ENCODE measurements at places on chromosomes 11 and 22. TPM values are rescaled to one million over a fixed set of nuclear protein-coding genes. Genes with fewer than 3 reads are reported as not detected.

DNA sequence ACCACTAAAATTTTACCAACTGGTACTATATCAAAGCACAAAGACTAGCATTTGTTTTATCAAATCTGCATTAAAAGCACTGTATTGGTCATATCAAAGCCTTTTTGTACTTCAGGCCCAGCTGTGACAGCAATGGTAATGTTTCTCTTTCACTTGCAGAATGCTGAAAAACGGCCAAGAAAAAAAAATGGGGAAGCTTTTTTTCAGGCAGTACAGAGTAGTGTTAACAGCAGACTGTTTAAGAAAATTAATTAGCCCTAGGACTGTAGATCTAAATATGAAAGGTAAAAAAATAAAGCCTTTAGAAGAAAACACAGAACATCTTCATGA, 33.3 kb downstream of the DENND5A start:
- H3K4me1 ChIP-seq = peaks cover 12% of the 10 kb centered on the region
- H3K27me3 ChIP-seq = no peaks in the 10 kb centered on the region
- peak overlapping the region; percentile 78 for H3K27ac ChIP-seq
- no peak overlapping the region for H3K4me3 ChIP-seq
- DNase-seq = no peak

GRCh38 chr11:73182824-73183321, 35.2 kb upstream of the P2RY2 start:
- H3K36me3 ChIP-seq = no peaks in the 10 kb centered on the region
- H3K4me3 ChIP-seq = no peak overlapping the region
- H3K27me3 ChIP-seq = no peaks in the 10 kb centered on the region
- peaks cover 32% of the 10 kb centered on the region for H3K4me1 ChIP-seq
- H3K27ac ChIP-seq = no peak overlapping the region
- DNase-seq = no peak

GRCh38 chr11:763549-764321, 13.6 kb downstream of the GATD1 start:
- no peak overlapping the region for H3K27ac ChIP-seq
- no peaks in the 10 kb centered on the region for H3K27me3 ChIP-seq
- H3K36me3 ChIP-seq = peaks cover 72% of the 10 kb centered on the region
- DNase-seq = peak; percentile 76
- H3K4me3 ChIP-seq = no peak overlapping the region

Gene KREMEN1
- 29.0 TPM for total RNA-seq

Gene CCDC86
- total RNA-seq = 16.3 TPM

Gene MS4A4E
- 2.3 TPM for total RNA-seq

DNA sequence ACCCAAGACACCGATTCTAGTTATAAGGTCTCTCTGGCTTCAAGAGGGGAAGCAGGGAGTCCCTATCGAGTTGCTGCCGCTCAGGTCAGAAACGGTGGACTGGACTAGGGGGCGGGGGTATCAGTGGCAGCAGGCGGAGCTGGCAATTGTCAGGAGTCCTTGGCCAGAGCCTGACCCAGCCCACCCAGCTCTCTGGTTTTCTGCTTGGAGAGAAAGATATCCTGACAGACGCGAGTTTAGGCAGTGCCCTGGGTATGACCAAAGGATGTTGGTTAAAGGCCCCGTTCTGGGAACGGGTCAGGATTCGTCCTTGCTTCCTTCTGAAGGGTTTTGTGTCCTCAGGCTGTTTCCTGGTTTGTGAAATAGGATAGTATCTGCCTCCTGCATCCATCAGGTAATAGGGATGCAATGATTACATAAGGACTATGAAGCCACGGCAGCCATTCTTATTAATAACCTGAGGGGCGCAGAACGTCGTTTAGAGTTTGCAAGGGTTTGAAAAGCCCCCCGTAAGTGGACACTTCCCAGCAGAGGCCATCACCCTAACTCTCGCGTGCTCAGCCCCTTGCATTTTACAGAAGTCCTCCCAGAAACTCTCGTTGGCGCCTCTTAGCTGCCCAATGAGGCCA, 700 bp upstream of the DEPDC5 start:
- H3K27ac ChIP-seq = peak overlapping the region; percentile 97
- peak overlapping the region; percentile 81 for H3K4me3 ChIP-seq
- no peaks in the 10 kb centered on the region for H3K27me3 ChIP-seq
- peak; percentile 89 for DNase-seq
- no peaks in the 10 kb centered on the region for H3K36me3 ChIP-seq

GRCh38 chr11:124109377-124109776, 5.9 kb upstream of the VWA5A start:
- no peak overlapping the region for H3K27ac ChIP-seq
- H3K4me1 ChIP-seq = no peaks in the 10 kb centered on the region
- H3K27me3 ChIP-seq = no peaks in the 10 kb centered on the region
- no peak overlapping the region for H3K4me3 ChIP-seq

Gene CLDN25
- total RNA-seq = not detected

Gene TIMM10B
- 71.3 TPM for total RNA-seq

DNA sequence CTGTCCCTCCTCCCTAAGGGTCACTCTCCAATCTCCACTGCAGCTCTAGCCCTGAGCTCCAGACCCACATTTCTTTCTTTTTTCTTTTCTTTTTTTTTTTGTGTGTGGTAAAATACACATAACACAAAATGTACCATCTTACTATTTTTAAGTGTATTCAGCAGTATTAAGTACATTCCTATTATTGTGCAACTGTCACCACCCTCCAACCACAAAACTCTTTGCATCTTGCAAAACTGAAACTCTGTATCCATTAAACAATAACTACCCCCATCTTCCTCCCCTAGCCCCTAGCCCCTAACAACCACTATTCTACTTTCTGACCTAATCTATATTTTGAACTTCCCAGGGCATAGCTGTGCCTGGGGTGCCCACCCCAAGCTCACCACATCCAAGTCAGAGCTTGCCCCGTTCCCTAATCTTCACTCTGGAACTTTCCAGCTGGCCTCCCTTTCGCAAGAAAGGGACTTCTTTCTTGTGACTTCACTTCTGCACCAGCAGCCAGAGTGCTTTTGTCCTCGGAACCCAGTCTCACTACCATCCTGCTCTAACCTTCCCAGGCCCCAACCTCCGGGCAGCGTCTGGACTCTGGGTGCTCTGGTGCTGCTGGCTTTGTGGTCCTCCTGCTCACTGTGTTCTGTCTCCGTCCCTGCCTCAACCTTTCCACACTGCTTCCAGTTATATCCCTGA, 30.7 kb downstream of the PARVG start:
- H3K36me3 ChIP-seq = peaks cover 5% of the 10 kb centered on the region
- H3K4me1 ChIP-seq = peaks cover 19% of the 10 kb centered on the region
- H3K27me3 ChIP-seq = no peaks in the 10 kb centered on the region
- H3K27ac ChIP-seq = no peak overlapping the region
- no peak for DNase-seq
- H3K4me3 ChIP-seq = no peak overlapping the region

DNA sequence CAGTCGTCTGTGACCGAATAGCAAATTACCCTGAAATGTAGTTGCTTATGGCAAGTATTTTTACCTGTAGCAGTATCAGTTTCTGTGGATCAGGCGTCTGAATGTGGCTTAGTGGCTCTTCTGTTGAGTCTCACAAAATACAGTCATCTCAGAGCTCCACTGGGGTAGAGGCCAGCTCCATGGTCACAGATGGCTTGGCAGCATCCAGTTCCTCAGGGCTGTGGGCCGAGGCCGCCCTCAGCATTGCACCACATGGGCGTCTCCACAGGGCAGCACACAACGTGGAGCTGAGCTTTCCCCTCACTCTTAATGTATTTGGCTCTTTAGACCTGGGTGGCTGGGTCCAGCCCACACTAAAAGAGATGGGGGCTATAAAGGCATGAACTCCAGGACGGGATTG, 57.8 kb downstream of the SBF1 start:
- H3K4me1 ChIP-seq = no peaks in the 10 kb centered on the region
- no peak for DNase-seq
- no peak overlapping the region for H3K4me3 ChIP-seq
- no peak overlapping the region for H3K27ac ChIP-seq
- peaks cover 76% of the 10 kb centered on the region for H3K36me3 ChIP-seq
- no peaks in the 10 kb centered on the region for H3K27me3 ChIP-seq

DNA sequence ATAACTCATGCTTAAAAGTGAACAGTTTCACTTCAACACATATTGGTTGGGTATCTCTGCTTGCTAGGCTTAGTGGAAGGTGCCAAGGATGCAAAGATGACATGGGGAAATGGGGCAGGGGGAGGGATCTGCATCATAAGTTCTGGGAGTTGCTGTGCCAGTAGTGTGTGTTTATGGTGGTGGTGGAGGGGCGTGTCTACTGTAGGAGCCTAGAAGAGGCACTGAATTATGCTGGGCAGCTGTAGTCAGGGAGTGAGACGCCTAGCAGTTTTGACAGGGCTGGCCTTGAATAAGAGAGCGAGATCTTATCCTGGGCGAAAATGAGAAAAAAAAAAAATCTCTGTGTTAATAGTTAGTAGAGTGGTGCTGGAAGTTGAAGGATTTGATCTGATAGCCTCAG, 3.0 kb downstream of the ELMOD1 start:
- H3K36me3 ChIP-seq = no peaks in the 10 kb centered on the region
- H3K27ac ChIP-seq = no peak overlapping the region
- peaks cover 34% of the 10 kb centered on the region for H3K27me3 ChIP-seq
- peaks cover 30% of the 10 kb centered on the region for H3K4me1 ChIP-seq
- DNase-seq = no peak
- no peak overlapping the region for H3K4me3 ChIP-seq

Gene KRTAP5-10
- total RNA-seq = not detected

DNA sequence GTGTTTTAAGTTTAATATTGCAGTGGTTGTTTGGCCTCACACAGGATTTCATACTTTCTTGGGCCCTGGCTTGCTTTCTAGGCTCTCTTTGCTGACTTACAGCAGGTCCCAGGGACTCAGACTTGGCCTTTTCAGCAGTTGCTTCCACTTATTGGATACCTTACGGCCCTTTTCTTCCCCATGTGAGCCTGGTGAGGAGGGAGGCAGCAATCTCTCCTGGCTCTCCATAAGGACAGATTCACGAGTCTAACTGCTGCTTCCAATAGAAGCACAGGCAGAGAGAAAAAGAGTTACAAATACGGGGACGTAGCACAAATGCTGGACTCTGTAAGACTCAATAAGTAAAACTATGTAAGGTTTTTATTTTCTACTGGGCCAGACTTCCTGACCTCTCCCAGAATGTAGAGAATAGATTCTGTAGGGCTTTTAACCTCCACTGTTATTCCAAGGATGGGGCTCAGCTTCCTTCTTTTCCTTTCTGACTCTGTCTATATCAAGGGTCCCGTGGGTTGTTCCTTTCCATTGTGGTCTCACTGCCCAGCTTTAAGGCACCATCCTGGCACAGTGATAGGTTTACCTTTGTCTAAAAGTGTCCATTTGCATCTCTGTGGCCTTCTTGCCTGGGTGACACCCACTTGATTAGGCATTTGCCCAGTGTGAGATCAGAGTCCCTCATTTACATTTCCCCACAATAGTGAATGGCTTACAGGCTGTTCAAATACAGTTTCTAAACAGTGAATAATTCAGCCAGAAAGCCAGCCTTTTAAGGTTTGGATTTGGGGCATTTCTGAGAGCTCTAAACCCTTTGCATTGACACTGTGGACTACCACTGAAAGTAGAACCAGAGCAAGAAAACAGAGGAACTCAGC, 92.8 kb downstream of the RASSF10 start:
- no peaks in the 10 kb centered on the region for H3K27me3 ChIP-seq
- no peaks in the 10 kb centered on the region for H3K36me3 ChIP-seq
- no peak overlapping the region for H3K27ac ChIP-seq
- H3K4me1 ChIP-seq = peaks cover 9% of the 10 kb centered on the region
- H3K4me3 ChIP-seq = no peak overlapping the region

DNA sequence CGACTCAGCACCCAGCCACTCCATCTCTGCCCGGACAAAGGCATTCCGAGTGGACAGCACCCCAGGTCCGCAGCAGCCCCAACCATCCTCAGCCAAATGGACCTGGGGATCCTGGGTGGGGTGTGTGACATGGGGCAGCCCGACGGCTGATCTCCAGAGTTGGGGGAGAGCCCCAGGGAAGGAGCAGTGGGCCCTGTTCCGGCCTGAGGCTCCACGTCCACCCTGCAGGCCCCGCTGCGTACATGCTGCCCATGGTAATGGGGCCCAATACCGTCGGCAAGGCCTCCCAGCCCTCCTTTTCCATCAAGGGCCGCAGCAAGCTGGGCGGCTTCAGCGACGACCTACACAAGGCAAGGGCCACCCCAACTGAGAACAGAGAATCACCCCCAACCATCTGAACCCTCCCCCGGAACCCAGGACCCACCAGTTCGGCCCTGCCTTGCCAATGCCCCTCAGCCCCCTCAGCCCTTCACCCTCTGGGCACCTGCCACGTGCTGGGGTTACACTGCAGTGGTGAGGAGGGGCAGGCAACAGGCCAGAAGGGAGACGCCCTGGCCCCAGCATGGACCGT, 5.4 kb downstream of the SCGB1C1 start:
- H3K27me3 ChIP-seq = no peaks in the 10 kb centered on the region
- DNase-seq = peak; percentile 72
- H3K27ac ChIP-seq = no peak overlapping the region

GRCh38 chr11:75565221-75565814, 3.3 kb downstream of the SERPINH1 start:
- H3K27ac ChIP-seq = peak overlapping the region; percentile 15
- peaks cover 37% of the 10 kb centered on the region for H3K4me1 ChIP-seq
- H3K27me3 ChIP-seq = no peaks in the 10 kb centered on the region
- H3K36me3 ChIP-seq = peaks cover 45% of the 10 kb centered on the region
- peak overlapping the region; percentile 88 for H3K4me3 ChIP-seq

Gene MPPED2
- total RNA-seq = 14.6 TPM

DNA sequence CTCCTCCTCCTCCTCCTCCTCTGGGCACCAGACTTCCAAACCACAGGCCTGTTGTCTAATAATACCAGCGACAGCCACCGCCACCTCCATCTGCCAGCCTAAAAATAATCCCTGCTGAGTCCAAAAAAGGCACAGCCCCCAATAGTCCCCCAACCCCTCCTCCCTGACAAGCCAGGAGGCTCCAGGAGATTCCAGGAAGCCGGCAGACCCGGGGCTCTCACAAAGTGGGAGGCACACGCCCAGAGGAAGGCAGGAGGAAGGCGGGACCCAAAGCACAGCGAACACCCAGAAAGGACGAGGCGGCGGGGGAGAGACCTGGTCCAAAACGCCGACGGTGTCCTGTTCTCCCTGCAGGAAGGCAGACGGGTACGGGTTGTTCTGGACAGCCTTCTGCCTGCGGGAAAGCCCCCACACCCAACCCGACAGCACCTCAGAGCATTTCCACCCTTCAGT, 5.9 kb downstream of the IGSF9B start:
- no peak overlapping the region for H3K4me3 ChIP-seq
- peaks cover 33% of the 10 kb centered on the region for H3K4me1 ChIP-seq
- H3K27me3 ChIP-seq = peaks cover 22% of the 10 kb centered on the region
- no peak overlapping the region for H3K27ac ChIP-seq

DNA sequence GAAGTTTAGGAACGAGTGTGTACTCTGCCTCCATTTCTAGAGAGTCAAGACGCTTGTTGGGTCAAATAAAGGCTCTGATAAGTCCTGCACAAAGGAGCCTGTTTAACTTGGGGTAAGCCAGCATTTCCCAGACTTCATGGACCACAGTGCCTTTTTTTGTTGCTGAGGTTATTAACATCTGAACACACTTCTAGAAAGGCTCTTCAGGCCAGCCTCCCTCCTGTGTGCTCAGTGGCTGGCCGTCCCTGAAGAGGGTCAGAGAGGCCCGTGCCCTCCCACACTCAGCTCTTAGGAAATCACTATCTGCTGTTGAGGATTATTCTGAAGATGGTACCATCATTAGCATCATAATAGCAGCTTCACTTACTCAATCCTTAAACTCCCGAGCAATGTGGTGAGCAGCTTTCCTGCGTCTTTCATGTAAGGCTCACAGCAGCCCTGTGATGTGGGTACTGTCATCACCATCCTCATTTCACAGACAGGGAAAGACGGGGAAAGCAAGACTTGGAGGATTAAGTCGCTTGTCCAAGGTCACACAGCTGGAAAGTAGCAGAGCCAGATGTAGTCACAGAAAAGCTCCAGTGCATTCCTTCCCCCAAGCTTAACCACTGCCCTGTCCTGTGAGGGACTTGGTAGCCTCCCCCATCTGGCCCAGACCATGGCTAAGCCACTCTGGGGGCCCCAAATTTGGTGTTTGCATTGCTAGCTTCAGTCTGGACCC, 71.3 kb downstream of the TSPAN18 start:
- DNase-seq = peak; percentile 35
- H3K27me3 ChIP-seq = peaks cover 4% of the 10 kb centered on the region
- no peaks in the 10 kb centered on the region for H3K4me1 ChIP-seq
